M059J (cell line): ENCODE measurements at places on chromosomes 7 and 10. TPM values are rescaled to one million over a fixed set of nuclear protein-coding genes. Genes with fewer than 3 reads are reported as not detected.

- DNase-seq: peak; percentile 72
These were observed 144.6 kb upstream of the TMEM106B start for GRCh38 chr7:12066521-12066920.

GRCh38 chr7:31102973-31103850 lies 51.1 kb downstream of the ADCYAP1R1 start:
- no peak for DNase-seq

GRCh38 chr10:5447611-5448071 lies 35.3 kb downstream of the NET1 start:
- peak; percentile 12 for DNase-seq

- peak; percentile 17 for DNase-seq
These were observed 400.2 kb downstream of the PHTF2 start for GRCh38 chr7:78198756-78199155.

GRCh38 chr7:10121631-10122030 lies 852.0 kb upstream of the PHF14 start:
- no peak for DNase-seq

DNA sequence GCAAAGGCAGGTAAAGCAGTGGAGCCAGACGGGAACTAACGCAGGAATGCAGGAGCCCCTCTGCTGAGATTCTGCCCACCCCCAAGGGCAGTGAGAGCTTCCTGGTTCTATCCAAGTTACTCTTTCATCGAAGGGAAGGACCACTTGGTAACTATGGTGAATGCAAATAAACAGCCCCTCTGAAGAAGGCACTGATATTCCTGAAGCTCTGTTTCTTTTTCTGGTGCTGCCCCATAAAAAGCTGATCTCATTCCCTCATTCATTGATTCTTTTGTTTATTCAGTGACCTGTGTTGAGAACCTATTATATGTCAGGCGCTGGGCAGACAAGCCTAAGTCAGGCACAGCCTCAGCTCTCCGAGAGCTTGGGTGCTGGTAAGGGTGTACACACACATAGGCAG lies 217.3 kb downstream of the SNX10 start:
- no peak for DNase-seq

GRCh38 chr10:44258019-44258418 lies 126.9 kb downstream of the CXCL12 start:
- DNase-seq: peak; percentile 32

GRCh38 chr7:15503603-15504290 lies 58.1 kb downstream of the AGMO start:
- peak; percentile 6 for DNase-seq

GRCh38 chr10:28280652-28281051 lies 22.2 kb downstream of the MPP7 start:
- DNase-seq: peak; percentile 1

DNA sequence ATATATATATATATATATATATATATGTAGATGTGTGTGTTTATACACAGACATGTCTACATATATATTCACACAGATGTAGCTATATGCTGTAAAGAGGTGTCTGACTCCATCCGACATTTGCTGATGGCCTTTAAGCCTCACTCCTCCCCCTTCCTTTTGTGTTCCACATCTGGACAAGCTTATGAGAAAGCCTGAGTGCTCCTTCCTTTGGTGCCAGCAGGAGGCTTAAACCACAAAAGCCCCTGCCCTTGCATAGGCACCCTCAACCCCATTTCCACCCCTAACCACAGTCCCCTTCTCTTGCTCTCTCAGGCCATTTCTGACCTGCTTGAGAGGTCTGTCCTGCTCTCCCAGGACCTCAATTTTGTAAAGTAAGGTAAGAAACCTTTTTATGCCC lies 98.7 kb downstream of the SVOPL start:
- no peak for DNase-seq

- DNase-seq: no peak
These were observed 9.8 kb downstream of the RBP4 start for GRCh38 chr10:93591065-93591808.

GRCh38 chr7:143458263-143458662 lies 15.0 kb downstream of the TAS2R60 start:
- DNase-seq: no peak

DNA sequence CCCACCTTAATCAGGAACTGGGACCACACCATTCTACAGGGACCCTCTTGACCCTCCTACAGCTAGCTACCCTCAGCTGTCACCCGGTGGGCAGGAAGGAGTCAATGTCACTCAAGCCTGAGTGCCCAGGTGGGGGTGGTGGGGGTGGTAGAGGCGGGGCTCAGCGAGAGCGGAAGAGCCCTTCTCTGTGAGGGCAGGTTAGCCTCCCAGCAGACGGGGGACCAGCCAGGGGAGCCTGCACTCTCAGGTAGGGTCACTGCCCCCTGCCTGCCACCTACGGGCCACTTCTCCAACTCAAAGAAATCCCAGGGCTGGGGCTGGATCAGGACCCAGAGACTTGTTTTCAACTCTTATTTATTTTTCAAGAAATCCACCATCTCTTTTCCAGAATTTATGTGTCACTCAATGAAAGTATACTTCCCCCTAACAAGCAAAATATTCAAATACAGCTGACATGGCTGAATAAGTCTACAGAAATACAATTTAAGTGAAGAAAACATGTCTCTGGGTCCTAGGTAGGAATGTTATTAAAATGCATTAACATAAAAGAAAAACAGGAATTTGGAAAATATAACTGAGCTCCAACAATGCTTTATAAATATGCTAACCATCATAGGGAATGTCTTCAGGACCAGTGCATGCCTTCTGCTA lies 63.4 kb upstream of the DDC start:
- DNase-seq: no peak

DNA sequence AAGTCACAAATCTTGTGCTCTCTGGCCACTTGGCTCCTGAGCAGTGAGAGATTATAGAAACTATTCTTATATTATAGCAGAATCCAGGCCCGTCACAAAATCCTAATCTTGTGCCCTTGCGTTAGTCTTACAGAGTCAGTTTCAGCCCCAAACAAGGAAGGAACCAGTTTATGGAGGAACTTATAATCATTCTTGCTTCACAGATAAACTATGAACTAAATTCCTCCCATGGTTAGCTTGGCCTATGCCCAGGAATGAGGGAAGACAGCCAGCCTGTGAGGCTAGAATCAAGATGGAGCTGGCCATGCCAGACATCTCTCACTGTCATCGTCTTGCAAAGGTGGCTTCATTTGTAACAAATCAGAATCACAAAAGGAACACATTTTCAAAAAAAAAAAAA lies 199.7 kb upstream of the PITRM1 start:
- no peak for DNase-seq

GRCh38 chr10:75099952-75100763 lies 11.3 kb upstream of the SAMD8 start:
- DNase-seq: peak; percentile 46

GRCh38 chr7:18086165-18087025 lies 58.7 kb upstream of the PRPS1L1 start:
- peak; percentile 24 for DNase-seq

GRCh38 chr7:101589976-101590662 lies 39.0 kb downstream of the MYL10 start:
- DNase-seq: no peak

DNA sequence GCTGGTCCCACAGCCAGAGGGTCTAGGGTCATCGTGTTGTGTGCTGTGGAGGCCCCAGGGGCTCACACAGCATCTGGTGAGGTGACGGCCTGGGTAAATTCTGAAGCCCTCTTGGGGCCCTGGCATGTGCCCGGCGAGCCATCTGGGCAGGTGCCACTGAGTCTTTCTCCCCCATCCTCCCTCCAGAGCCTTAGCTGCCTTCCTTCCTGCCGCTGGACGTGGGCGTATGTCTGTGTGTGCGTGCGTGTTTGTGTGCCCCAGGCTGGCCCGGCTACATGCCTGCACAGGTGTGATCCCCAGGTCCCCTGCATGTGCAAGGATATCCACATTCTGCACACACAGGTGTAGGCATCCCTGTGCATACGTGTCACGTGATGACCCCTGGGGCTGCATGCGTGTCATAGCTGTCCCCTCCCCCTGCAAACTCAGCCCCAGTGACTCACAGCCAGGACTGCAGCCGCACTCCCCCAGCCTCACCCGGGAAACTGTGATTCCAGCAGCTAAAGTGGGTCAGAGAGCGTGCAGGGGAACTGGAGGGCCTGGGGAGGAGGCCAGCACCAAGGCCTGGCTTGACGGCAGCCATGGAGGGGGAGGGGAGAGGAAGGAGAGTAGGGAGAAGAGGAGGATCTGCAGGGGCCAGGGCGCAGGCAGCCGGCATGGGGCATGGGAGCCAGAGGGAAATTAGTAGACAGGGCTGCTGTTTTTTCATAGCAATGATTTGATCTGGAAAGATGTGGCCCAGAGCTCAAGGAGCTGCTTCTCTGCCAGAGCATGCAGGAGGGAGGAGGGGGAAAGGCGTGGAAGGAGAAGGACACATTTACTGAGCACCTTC lies 46.4 kb downstream of the ELFN1 start:
- DNase-seq: peak; percentile 64

DNA sequence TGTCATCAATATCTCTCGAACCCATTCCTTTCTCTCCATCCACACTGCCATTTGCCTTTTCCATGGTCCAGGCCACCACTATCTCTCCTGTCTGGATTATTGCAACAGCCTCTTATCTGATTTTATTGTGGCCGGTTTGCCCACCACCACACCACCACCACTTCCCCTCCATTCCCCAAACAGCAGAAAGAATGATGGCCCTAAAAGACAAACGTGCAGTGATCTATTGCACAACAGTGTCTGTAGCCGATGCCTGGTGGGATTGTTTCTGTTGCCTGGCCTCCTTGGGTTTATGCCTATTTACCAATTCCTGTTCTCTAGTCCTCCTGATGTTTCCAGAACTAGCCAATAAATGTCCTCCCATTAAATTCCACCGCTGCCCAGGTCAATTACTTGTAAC lies 10.2 kb upstream of the ST8SIA6 start:
- no peak for DNase-seq

GRCh38 chr10:117540640-117541404 lies 1.7 kb upstream of the EMX2 start:
- DNase-seq: no peak

GRCh38 chr10:44009891-44010632 lies 361.4 kb upstream of the ZNF32 start:
- DNase-seq: peak; percentile 87

GRCh38 chr10:101831169-101831811 lies 12.3 kb downstream of the KCNIP2 start:
- DNase-seq: no peak

DNA sequence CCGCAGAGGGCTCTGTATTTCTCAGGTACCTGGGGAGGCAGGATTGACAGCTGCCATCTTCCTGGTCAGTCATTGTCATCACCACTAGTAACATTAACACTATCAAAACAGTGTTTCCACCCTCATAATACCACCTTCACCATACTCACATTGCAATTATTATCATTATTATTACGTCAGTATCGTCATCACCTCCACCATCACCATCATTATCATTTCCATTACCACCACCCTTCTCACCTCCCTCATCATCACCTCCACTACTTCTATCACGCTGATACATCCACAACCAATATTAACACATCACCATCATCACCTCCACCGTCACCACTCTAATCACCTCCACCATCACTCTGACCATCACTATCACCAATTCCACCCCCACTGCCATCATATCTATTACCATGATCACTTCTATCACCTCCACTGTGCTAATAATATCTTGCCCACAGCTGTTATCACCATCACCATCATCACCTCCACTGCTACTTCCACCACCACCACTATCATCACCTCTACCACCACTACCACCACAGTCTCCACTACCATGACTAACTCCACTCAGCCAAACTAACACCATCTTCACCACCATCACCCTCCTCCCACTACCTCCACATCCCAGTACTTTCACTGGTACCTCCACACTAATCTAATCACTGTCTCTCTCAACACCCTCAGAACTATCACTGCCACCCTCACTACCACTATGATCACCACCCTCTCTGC lies 196.4 kb downstream of the RPS24 start:
- DNase-seq: no peak

GRCh38 chr10:51667678-51668335 lies 31.6 kb downstream of the CSTF2T start:
- DNase-seq: peak; percentile 74

- no peak for DNase-seq
These were observed 48.5 kb downstream of the CFAP43 start for GRCh38 chr10:104183682-104184081.

DNA sequence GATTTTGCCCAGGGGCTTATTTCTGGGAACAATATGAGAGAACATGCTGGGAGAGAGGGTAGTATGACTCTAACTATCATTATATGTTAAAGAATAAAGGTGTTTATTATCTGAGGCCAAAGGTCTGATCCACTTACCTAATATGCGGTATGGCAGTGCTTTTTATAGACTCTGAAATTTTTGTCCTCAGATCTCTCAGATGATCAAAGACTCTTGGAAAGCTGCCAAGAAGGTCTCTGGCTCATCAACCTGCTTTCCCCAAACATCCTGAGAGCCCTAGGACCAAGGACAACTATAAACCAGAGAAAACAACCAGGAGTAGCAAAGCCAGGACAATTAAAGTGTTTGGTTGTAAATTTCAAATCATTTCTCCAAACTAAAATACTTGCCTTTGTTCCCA lies 255.7 kb upstream of the LRRN3 start:
- no peak for DNase-seq

DNA sequence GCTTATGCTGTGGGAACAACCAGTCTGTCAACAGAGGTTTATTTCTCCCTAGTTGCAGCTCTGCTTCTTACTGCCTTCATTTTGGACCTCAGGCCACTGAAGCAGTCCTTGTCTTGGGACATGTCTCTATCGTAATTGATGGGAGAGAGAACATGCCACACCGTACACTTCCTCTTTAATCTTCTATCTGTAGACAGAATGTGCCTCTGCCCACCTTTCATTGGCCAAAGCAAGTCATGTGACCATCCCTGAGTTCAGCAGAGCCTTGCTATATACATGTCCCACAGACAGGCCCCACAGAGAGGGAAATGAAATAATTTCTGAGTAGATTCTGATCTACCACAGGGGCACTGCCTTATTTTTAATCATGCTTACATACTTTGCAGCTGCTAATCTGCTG lies 98.0 kb downstream of the KCND2 start:
- DNase-seq: no peak

Gene DGKI
- total RNA-seq: 0.12 and 1.1 TPM in 2 replicates

Gene CCDC172
- total RNA-seq: not detected in 2 replicates

Gene CLCN1
- not detected in 2 replicates for total RNA-seq

Gene PTPRZ1
- total RNA-seq: not detected in 2 replicates

Gene FGL2
- total RNA-seq: 0.34 TPM in 1 of 2 replicates, not detected in the other

Gene HACD1
- total RNA-seq: 32.0 and 37.5 TPM in 2 replicates

Gene SMKR1
- total RNA-seq: 0.37 and 0.89 TPM in 2 replicates

Gene PDE6C
- total RNA-seq: not detected in 2 replicates

Gene GNGT1
- not detected in 2 replicates for total RNA-seq

Gene ZNF722
- not detected in 2 replicates for total RNA-seq

Gene ODAD2
- total RNA-seq: 0.54 and 3.7 TPM in 2 replicates

Gene RASA4
- total RNA-seq: 5.4 and 9.0 TPM in 2 replicates

Gene CYP26C1
- total RNA-seq: not detected in 2 replicates

Gene AQP1
- total RNA-seq: 0.62 and 0.74 TPM in 2 replicates

Gene SLC13A4
- total RNA-seq: 0.52 TPM in 1 of 2 replicates, not detected in the other

Gene SLC29A4
- 3.1 and 6.9 TPM in 2 replicates for total RNA-seq

Gene TMEM229A
- not detected in 2 replicates for total RNA-seq
